ENCODE measurements at places on chromosomes 2 and 18.

- DNase-seq, result no peak
Observed at GRCh38 chr2:45370369-45370768, 240.7 kb downstream of the SRBD1 start.

DNA sequence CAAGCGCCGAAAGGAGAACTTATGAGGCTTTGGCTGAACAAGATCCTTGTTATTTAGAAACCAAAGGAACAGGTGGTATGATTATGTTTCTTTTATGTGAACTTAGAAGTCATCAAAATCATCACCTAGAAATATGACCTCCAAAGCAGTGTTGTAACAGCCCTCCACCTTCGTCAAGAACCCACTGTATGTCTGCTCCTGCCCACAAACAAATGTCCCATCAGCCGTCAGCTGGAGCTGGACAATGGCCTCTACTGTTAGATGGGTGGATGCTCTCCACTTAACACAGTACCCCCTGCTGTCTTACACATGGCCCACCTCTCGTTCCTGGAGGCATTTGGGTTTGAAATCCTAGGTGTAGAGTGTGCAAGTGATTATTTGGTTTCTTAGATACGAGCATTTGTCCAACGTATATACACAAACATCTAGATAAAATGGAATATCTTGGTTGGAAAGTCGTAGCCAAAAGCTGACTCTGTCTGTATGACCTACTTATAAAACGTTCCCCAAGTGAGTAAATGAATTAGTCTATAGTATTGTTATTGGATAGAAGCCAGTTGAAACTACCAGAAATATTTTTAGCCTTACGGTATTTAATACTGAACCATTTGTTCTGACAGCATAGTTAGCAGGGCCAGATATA is 113.0 kb downstream of the CRIM1 start:
- peak; percentile 52 for DNase-seq

GRCh38 chr2:26430826-26431225 is 29.1 kb downstream of the DRC1 start:
- no peak for DNase-seq

GRCh38 chr2:29766191-29766590 is 155.2 kb downstream of the ALK start:
- DNase-seq, result no peak

GRCh38 chr2:239199041-239199768 is 201.6 kb downstream of the HDAC4 start:
- no peak for DNase-seq

DNA sequence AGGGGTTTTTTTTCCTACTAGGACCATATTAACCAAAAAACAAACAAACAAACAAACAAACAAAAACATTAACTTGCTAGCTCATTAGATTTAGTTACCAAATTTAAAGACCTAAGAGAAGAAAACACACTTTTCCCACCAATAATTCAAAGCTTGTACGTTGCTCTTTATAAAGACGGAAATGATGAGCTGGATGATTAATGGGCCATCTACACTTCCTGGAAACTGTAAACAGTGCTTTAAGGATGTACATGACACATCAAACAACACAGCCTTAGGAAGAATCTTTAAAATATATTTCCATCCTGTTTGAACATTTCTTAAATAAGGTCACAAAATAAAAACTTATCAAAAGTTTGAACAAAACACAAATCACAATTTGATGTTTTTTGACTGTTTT is 982 bp downstream of the BMP10 start:
- DNase-seq, result no peak

All from astrocyte of the cerebellum (primary cell).